HEK293T (cell line): ENCODE measurements at places on chromosomes 3 and 15.

DNA sequence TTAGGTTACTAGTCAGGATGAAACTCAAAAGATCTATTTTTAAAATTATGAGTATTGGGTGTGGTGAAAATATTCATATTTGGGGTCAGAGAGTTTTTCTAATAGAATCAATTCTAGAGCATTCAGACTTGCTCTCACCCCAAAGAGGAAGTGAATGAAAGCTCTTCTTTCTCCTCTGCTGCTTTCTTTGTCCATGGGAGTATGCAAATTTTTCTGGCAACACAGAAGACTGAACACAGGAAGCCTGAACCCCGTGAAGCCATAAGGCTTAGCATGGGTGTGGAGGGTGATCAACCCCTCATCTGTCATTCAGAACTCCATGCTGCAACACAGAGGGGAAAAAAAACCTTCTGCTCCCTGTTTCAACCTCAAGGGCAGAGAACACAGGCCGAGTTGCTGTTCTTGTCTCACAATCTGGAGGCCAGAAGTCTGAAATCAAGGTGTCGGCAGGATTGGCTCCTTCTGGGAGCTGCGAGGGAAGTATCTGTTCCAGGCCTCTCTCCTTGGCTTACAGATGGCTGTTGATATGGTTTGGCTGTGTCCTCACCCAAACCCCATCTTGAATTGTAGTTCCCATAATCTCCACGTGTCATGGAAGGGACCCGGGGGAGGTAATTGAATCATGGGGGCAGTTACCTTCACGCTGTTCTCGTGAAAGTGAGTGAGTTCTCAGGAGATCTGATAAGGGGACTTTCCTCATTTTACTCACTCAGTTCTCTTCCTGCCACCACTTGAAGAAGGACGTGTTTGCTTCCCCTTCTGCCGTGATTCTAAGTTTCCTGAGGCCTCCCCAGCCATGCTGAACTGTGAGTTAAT lies 33.7 kb upstream of the CD47 start:
- DNase-seq: no peak

DNA sequence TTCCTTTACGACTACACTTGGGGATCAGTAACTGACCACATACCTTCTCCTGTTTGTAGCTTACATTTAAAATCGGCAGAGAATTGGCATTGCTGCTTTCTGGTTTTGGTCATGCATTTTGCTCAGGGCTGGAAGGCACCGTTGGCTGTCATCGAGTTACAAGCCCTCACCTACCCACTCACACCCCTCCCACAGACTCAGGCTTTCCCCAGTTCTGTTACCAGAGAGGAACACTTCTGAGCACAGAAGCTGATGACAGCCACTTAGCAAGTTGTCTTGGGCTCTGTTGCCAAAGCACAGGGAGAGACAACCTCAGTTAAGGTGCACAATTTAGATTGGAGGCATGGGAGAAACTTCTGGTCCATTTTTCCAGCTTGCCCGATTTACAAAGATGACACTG lies 204.8 kb upstream of the TOPAZ1 start:
- DNase-seq: no peak

DNA sequence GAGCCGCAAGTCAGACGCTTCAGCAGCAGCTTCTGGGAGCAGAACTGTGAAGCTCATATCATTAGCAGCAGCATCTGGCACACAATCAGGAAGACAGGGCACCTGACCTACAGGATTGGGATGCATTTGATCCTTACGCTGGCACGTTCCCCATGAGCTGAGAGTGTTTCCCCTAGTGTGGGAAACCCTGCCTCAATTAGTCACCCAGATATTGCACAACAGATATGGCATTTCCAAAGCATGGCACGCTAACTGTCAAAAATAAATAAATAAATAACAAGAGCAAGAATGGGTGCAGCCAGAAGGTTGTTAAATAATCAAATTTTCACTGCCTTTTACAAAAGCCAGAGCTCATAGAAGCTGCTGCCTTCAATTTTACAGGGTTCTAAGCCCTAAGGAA lies 189.6 kb upstream of the THBS1 start:
- DNase-seq: no peak

DNA sequence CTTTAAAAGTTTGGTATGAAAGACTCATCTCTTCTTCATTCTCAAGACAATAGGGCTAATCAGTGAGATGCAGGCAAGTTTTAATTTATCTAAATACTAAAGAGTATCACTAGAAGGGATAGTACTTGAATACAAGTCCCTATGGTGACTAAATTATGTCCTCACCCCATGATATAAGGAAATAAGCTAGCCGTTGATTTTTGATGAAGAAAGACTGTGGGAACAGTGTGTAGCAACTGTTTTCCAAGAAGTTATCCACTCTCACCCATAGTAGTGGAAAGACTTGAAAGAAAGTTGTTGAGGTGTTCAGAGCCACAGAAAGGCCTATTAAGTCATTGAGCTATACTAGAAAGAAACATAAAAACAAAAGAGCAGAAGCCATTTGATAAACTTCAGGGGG lies 36.7 kb downstream of the PIK3CA start:
- DNase-seq: no peak

- no peak for DNase-seq
Observed at GRCh38 chr3:23264413-23264812, 61.3 kb downstream of the UBE2E2 start.

DNA sequence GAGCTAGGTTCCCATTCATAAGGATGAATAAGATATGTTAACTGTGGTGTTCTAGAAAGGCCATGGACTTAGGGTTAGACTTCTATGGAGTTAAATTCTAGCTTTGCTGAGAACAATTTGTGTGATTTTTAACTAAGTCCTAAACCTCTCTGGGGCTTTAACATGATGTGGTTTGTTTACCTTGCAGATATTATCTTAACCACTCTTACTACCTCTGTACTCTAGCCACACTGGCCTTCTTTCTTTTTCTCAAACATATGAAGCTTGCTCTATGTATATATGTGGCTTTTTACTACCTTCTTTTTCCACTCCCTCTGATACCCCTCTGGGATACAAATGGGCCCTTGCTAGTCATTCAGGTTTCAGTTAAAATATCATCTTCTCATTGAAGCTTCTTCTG lies 108.4 kb downstream of the ZNF609 start:
- no peak for DNase-seq

- no peak for DNase-seq
Observed at GRCh38 chr15:56174649-56175048, 69.0 kb downstream of the RFX7 start.

DNA sequence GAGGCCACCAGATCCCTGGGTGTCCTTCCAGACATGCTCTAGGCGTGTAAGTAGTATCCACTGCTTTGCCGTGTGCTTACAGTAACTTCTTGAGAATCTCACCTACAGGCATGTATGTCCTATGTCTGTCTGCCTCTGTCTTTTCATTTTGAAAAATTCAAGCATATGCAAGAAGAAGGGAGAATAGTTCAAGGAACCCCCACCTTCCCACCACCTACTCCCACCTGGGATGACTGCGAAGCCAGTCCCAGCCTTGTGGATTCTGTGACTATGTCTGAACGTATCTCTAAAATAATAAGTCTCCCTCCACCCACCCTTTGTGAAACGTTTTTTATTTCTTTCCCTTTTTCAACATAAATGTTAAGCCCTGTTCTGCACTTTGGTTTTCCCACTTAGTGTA lies 15.0 kb downstream of the CHST13 start:
- DNase-seq: no peak

DNA sequence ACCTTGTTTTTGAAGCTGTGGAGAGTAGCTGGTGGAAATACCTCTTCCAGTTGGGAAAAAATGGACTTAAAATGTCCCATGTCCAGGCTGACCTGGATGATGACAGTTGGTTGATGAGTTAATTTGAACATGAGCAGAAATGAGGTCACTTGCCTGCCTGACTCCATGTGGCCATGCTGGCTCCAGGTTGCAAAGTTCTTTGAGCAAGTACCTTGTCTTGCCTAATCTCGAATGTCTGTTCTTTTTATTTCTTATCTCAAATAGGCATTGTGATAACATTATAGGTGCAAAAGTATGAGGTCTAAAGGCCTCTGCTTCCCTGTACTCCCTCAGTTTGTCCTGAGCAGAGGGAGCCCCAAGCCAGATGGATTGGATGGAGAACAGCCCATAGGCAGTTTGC lies 9.0 kb downstream of the MAPKBP1 start:
- no peak for DNase-seq

DNA sequence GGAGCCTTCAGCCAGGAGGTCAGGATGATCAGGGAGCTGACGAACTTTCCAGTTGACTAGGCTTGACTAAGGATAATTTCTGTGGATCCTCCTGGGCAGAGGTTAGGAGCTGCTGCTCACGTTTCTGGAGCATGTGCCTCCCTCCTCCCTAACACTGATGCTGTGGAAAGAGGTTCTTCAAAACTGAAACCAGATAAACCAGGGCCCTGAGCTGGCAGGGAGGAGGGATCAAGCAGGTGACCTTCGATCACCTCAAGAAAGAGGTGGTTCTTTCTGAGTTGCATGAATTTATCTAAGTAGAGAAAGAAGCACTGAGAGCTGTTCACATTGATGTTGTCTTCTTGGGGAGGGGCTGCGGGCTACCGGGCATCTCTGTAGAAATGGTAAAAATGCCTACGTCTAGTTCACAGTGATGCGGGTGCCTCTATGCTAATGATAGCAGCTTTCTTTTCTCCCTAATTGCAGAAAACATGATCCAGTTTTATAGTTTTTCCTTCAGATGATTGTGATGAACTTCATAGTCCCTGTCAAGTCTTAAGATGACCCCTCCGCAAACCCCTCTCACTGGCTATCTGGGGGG lies 332.7 kb upstream of the LRRFIP2 start:
- DNase-seq: no peak

GRCh38 chr3:100005665-100006393 lies 108.5 kb downstream of the FILIP1L start:
- DNase-seq: no peak

DNA sequence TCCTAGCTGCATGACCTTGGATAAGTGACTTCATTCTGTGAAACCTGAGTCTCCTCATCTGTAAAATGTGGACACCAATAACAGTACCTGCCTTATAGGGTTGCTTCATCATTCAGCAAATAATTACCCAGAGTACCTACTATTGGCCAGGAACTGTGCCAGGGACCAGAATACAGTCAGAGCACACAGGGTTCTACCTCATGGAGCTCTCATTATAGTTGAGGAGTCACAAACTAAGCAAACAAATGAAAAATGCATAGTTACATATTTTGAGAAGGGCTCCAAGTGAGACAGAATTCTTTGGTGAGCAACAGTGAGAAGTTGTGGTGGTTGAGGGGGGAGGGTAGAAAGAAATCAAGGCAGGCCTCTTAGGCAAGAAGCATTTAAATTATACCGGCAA lies 308.6 kb upstream of the WNT5A start:
- no peak for DNase-seq

DNA sequence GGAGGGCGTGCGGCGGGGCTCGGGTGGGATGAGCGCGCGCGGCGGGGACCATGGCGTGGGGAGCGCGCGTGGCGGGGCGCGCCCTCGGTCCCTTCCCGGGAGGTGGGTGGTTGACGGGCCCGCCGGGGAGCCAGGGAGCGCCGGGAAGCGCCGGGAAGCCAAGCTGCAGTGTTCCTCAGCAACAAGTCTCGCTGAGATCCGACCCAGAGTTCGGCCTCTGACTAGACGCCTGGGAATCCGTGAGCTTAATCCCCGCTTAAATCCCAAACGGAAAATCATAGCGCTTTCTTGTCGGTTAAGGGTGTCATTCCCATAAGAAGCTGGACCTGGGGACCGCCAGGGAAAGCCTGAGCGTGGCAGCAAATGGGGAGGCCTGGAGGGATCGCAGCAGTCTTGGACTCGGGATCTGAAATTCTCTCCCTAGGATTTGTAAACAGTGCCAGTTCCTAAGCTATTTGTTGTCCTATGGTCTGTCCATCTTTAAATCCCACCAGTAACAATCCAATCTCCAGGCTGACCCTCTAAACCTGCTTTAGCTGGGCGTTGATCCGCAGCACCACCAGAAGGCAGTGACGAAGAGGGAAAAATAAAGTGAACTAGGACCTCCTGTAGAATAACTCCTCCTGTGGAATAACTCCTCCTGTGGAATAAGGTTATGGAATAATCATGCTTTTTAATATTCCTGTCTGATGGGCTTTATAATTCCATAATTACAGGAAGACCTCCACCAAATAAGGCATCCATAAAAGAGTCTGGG lies 570 bp upstream of the NEDD4 start:
- peak; percentile 23 for DNase-seq

DNA sequence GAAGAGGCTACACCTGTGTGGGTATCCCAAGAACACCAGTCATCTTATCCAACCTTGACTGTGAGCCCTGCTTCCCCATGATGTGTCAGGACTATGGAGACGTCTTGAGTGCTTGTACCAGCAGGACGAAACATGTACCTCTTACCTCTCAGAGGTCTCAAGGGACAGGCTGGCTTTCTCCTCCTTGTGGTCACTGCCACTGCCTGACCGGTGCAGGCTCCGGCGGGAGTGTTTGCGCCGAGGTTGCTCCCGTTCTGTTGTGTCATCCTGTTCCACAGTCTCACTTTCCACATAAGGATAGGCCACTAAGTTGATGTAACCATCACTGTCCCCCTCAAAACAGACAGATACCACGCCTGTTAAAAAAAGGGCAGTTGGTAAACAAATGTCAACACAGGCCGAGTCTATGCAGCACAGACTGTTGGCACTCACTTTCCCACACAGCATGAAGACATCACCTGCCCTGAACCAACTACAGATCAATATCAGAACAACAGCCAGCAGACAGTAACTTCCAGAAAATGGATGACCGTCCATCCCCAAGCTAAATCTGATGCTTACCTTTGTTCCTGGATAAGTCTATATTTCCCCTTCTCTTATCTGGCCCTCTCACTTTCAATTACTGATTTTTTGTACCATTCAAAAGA lies 14.4 kb upstream of the GMPPB start:
- DNase-seq: no peak

- no peak for DNase-seq
Observed at GRCh38 chr3:148845756-148846395, 18.3 kb downstream of the CPB1 start.

DNA sequence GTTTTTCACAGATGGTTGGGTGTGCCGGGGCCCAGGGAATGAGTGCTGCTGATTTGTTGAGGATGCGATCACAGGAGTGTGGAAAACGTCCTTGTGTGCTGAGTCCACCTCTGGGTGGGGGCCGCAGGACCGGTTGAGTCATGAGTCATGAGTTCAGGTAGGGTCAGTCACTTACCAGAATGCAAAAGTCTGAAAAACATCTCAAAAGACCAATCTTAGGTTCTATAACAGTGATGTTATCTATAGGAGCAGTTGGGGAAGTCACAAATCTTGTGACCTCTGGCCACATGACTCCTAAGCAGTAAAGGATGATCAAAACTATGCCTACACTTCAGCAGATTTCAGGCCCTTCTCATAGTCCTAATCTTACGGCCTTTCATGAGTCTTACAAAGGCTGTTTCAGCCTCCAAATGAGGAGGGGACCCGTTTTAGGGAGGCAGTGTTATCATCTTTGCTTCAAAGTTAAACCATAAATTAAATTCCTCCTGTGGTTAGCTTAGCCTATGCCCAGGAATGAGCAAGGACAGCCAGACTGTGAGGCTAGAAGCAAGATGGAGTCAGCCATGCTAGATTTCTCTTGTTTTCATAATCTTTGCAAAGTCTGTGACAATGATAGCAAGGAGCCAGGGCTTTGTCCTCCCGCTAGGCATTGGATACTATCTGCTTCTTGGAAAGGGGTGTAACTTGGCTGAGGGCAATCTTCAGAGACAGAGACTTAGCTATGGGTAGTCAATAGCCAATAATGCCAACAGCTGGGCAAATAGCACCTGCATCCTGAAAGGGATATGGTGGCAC lies 30.6 kb upstream of the PIAS1 start:
- DNase-seq: no peak

- DNase-seq: no peak
Observed at GRCh38 chr3:150184426-150185071, 213.9 kb upstream of the PFN2 start.
